ENCODE measurements at places on chromosomes 7 and 10. TPM values are rescaled to one million over a fixed set of nuclear protein-coding genes. Genes with fewer than 3 reads are reported as not detected.

Gene COPS6
- 96.1 TPM for total RNA-seq

Gene LIPN
- total RNA-seq, result not detected

Gene INMT
- 0.11 TPM for total RNA-seq

Gene IPMK
- 4.5 TPM for total RNA-seq

Gene NCF1
- not detected for total RNA-seq

Gene COX15
- total RNA-seq, result 33.0 TPM

Gene CNPY1
- total RNA-seq, result not detected

Gene GRM8
- not detected for total RNA-seq

Gene PPP1R17
- total RNA-seq, result not detected

Gene RHEB
- 72.6 TPM for total RNA-seq

Gene HYAL4
- not detected for total RNA-seq

Gene NPFFR1
- not detected for total RNA-seq

Gene ZNF107
- total RNA-seq, result 2.8 TPM

Gene ADCYAP1R1
- not detected for total RNA-seq

Gene NME8
- not detected for total RNA-seq

Gene ZCCHC24
- total RNA-seq, result 19.6 TPM

Gene LRRC61
- 2.2 TPM for total RNA-seq

Gene ANKRD30A
- total RNA-seq, result not detected

Gene ITIH5
- total RNA-seq, result under 0.01 TPM

Gene SEC23IP
- total RNA-seq, result 24.5 TPM

Gene ITGB8
- total RNA-seq, result 3.7 TPM

Gene SERPINE1
- total RNA-seq, result 462 TPM

Gene LDB3
- total RNA-seq, result not detected
